ENCODE measurements at places on chromosomes 5 and 9.
A peak's percentile ranks its signal among the peaks of the same experiment; 100 is the strongest.

DNA sequence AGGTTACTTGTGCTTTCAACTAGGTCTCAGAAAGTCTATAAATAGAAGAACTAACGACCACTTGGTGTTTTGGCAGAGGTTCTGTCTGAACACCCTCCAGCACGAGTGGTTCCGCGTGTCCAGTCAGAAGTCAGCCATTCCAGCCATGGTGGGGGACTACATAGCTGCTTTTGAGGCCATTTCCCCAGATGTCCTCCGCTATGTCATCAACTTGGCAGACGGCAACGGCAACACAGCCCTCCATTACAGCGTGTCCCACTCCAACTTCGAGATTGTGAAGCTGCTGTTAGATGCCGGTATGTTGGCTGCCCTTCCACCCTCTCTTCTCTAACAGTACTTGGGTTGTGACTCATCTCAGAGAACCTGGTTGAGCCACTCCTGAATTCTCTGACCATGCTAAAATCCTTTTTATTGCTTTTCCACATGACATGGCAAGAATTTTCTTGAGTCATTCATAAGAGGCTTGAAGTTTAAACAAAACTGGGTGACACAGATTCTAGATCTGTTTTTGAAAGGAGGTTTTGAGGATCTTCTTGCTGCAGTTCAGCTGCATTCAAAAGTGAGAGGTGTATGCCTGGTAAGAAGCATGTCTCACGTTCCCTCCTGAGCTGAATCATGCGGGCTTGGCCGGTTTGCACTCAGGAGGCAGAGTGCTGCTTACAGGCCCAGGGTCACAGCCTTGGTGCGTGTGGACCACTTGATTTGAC is 103.1 kb upstream of the DMRT1 start:
- H3K27ac ChIP-seq = peak overlapping the region; percentile 85
- peaks cover 34% of the 10 kb centered on the region for H3K4me1 ChIP-seq
- H3K4me3 ChIP-seq = no peak overlapping the region
- no peaks in the 10 kb centered on the region for H3K27me3 ChIP-seq

DNA sequence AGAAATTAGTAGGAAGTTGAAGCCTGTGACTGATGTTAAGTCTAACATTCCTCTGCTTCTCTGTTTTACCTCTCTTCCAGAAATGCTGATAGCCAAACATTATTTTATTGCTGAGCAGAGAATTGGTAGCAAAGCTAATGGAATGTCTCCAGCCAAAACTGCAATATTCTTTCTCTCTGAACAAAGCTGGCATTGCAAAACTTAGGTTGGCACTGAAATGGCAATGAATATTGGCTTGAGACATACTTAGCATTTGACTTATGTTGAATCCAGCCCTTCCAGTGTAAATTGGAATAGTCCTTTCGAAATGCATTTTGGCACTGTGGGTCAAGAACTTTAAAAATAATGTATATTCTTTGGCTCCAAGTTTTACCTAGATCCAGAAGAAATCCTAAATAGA is 21.1 kb downstream of the FAF2 start:
- H3K27me3 ChIP-seq = no peaks in the 10 kb centered on the region
- no peak overlapping the region for H3K4me3 ChIP-seq
- no peak for DNase-seq
- peaks cover 10% of the 10 kb centered on the region for H3K4me1 ChIP-seq
- no peak overlapping the region for H3K27ac ChIP-seq

DNA sequence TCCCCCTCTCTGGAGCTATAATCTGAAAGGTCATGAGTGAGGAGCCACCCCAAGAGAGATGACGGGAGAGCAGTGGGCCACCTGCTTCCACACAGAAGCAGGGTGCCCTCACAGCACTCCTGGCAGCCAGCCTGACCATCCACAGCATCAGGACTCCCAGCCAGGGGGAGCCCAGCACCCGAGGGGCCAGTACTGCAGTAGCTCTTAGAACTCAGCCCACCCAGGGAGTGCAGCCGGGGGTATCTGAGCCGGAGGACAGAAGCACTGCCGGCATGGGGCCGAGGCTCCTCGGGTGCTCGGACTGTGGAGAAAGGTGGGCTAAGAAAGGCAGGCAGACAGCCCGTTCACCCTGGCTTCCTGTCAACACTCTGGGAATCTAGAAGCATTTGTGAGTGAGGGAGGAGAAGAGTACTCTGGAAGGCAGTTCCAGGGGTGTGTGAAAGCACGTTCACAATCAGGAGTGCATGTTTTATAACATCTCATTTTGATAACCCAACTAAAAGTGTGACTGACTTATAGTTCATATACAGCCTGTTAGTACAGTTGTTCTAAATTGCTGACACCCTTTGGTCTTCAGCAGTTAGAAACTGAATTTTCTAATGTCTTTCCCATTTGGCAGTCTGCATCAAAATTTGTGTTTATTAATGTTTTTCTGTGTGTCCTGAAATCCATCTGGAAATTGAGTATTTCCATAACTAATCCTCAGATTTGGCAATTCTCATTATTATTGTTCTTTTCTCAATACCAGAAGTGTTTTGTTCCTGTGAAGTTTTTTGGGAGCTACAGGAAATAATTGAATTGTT is 25.9 kb upstream of the ASPN start:
- peaks cover 55% of the 10 kb centered on the region for H3K4me1 ChIP-seq
- no peak overlapping the region for H3K4me3 ChIP-seq
- no peaks in the 10 kb centered on the region for H3K27me3 ChIP-seq
- DNase-seq = no peak

DNA sequence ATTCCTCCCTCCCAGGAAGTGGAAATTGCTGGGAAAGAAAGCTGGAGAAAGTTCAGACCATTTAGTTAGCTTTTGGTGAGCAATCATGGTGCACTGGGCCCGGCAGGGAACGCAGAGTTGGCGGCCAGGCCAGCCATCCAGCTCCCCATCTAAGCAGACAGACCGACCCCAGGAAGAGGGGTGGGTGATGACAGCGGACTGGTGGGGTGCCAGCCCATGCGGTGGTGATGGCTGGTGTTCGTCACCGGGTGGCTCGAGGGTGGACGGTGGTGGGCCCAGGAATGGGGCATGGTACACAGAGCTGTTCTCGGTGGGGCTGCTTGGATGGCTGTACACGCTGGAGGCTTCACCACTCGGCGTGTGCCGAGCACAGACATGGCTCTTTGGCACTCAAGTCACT is 85.6 kb upstream of the ARAP3 start:
- no peak for DNase-seq
- no peaks in the 10 kb centered on the region for H3K36me3 ChIP-seq
- no peak overlapping the region for H3K4me3 ChIP-seq
- H3K27me3 ChIP-seq = no peaks in the 10 kb centered on the region
- no peaks in the 10 kb centered on the region for H3K4me1 ChIP-seq

DNA sequence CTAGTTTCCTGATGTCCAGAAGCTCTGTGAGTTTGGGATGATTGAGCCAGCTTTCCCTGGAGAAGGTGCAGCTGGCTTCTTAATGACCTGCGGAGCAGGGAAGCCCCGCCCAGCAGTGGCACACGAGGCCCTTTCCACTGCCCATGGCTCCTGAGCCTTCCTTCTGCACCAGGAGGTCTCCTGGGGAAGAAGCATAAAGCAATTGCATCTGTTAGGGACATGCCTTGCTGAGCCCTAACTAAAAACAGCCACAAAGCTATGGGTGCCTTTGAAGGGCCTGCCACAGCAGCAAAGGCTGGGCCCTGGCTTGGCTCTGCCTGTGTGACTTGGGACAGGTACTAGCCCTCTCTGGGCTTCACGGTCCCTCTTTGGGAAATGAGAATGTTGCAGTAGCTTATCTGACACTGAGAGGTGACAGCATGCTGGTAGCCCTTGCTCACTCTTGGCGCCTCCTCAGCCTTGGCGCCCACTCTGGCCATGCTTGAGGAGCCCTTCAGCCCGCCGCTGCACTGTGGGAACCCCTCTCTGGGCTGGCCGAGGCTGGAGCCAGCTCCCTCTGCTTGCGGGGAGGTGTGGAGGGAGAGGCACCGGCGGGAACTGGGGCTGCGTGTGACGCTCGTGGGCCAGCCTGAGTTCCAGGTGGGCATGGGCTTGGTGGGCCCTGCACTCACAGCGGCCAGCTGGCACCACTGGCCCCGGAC is 218.4 kb downstream of the FSTL4 start:
- no peaks in the 10 kb centered on the region for H3K27me3 ChIP-seq
- H3K4me1 ChIP-seq = no peaks in the 10 kb centered on the region
- no peak overlapping the region for H3K27ac ChIP-seq
- H3K36me3 ChIP-seq = no peaks in the 10 kb centered on the region
- peak; percentile 67 for DNase-seq

- H3K27me3 ChIP-seq = no peaks in the 10 kb centered on the region
- no peaks in the 10 kb centered on the region for H3K36me3 ChIP-seq
- peaks cover 5% of the 10 kb centered on the region for H3K4me1 ChIP-seq
- H3K27ac ChIP-seq = no peak overlapping the region
- H3K4me3 ChIP-seq = no peak overlapping the region
- no peak for DNase-seq
Measured at GRCh38 chr9:5953743-5954707, 61.4 kb downstream of the RANBP6 start.
